ENCODE measurements at places on chromosomes 11 and 22.

DNA sequence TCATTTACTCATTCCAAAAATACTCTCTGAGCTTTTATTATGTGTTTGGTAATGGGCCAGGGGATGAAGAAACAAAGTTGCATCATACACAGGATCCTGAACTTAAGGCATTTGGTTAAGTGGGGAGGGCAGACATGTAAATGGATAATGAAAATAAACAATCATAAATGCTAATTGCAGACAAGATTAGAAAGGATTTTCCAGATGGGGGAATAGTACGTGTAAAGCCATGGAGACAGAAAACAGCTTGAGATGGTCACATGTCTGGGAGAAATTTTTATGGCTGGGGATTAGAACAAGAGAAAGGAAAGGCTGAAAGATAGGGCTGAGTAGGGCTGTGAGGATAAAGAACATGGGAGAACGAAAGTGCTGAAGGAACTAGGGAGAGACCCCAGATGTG lies 534.3 kb upstream of the LARGE1 start:
- DNase-seq, result no peak

DNA sequence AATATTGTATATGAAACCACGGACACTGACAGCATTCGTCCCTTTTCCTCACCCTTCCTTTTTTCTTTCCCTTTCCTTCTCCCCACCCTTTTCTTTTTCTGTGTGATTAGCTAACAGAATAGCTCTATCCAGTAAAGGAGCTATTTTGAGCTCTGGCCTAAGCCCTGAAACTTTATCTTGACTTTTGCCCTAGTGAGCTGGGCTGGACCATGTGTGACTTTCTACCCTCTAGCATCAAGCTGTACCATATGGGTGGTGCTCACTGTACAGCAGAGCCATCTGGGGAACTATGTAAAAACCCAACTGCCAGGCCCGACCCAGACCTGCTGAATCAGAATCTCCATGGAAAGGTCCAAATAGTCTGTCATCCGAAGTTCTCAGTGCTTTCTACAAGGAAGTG lies 21.9 kb upstream of the PANX1 start:
- DNase-seq, result no peak

DNA sequence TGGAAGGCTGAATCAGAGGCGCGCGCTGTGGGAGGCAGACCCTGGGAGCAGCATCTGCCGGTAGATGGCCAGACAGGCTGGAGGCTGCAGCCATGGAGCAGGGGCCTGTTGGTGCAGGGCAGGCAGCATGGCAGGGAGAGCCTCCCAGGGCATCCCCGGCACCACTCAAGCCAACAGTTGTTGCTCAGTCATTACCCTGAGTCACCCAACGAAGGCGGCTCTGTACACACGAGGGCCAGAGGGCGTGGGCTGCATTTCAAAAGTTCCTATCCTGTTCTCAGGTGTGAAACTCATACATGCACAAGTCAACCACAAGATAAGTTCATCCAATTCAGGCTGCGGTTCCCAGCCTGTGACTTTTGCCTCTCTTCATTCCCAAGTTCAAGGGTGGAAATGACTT lies 2.6 kb downstream of the ANO1 start:
- peak; percentile 95 for DNase-seq

- DNase-seq, result no peak
These were observed 440.8 kb upstream of the LUZP2 start for GRCh38 chr11:24056051-24056450.

DNA sequence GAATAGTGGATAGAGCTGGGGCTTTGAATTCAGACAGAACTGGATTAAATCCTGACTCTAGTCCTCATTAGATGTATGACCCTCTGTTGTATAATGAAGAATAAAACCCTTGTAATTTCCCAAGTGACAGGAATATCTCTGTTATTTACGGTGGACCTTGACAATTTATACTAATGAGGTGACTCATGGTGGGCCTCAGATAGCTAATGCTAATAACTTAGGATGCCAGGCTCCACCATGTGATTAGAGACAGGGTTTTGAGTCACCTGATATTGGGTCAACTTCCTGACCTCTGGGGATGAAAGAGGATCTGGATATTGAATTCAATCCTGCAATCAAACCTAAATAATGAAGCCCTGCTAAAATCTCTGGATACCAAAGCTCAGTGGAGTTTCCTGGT lies 33.6 kb downstream of the OSBP start:
- no peak for DNase-seq

- DNase-seq, result no peak
These were observed 2.7 kb downstream of the RNF169 start for GRCh38 chr11:74751303-74751702.

DNA sequence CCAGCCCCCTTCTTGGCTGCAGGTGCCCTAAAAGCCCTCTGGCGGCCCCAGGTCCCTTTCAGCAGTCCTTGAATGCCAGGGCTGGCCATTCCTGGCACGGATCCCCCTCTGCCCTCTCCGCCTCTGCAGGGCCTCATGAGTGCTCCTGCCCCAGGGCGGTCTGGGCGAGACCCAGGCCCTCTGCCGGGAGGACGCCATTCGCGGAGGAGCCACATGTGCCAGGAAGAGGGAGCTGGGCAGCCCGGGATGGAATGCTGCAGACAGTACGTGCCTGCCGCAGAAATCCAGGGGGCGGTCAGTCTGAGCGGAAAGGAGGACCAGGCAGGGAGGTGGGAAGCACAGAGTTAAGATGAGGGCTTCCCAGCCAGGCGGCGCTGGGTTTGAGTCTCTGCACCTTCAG lies 2.8 kb downstream of the CABP7 start:
- DNase-seq, result no peak

DNA sequence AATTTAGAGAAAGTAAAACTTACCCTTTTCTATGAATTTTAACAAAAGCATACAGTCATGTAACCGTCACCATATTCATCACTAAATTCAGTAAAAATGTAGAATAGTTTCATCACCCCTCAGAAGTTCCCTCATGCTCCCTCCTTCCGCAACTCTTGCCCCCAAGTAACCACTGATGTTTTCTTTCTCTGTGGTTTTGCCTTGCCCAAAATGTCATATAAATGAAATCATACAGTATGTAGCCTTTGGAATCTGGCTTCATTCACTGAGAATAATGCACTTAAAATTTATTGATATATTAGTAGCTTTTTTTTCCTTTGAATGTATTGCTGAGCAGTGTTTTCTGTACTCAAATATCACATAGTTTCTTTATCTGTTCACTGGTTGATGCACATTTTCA lies 60.1 kb downstream of the DCUN1D5 start:
- no peak for DNase-seq

DNA sequence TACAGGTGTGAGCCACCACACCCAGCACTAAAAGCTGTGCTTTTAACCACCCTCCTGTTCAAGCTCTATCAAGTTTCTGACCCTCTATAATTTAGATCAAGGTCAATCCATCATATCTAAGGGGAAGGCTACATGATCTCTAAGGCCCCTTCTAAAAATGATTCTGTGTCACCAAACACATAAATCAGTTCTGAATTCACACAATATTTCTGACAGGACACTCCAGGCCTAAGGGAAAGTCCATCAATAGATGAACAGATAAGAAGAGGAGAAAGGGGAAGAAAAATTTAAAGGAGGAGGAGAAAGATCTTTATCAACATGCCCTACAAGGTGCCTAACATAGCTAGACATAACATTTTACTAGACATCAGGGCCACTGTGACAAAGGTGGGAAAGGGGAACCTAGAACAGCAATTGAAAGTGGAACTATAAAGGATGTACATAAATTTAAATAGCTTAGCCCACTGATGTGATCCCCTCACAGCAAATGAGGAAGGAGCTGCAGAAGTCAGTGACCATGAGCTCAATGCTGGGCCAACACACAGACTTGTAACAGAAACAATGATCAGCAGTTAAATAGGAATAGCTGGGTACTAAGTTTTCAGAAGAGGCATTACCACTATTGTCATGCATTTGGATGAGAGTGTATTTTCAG lies 4.7 kb downstream of the PRCP start:
- DNase-seq, result no peak

- DNase-seq, result no peak
These were observed 814 bp upstream of the NARS2 start for GRCh38 chr11:78575478-78575877.

DNA sequence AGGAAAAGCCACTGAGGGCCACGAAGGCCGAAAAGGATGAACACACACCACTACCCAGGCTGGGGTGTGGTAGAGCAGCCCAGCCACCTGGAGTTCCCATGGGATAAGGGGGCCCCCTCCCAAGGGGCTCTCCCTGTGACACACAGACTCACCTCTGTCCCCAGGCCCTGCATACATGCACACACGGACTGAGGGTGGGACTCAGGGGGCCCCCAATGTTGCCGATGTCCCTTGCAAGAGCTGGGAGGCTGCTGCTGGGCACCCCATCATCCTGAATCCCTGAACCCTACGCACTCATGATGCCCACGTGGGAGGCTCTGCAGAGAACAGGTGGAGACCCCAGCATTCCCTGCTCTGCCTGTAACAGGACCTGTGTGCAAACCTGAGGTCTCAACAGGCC lies 14.5 kb downstream of the SHANK2 start:
- no peak for DNase-seq

DNA sequence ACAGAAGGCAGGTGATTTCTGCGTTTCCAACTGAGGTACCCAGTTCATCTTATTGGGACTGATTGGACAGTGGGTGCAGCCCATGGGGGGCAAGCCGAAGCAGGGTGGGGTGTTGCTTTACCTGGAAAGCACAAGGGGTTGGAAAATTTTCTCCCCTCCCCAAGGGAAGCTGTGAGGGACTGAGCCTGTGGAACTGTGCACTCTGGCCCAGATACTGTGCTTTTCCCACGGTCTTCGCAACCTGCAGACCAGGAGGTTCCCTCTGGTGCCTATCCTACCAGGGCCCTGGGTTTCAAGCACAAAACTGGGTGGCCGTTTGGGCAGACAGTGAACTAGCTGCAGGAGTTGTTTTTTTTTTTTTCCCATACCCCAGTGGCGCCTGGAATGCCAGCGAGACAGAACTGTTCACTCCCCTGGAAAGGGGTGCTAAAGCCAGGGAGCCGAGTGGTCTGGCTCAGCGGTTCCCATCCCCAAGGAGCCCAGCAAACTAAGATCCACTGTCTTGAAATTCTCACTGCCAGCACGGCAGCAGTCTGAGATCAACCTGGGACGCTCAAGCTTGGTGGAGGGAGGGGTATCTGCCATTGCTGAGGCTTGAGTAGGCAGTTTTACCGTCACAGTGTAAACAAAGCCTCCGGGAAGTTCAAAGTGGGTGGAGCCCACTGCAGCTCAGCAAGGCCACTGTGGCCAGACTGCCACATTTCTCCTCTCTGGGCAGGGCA lies 97.2 kb downstream of the JRKL start:
- DNase-seq, result peak; percentile 19

- no peak for DNase-seq
These were observed 10.0 kb upstream of the PATL1 start for GRCh38 chr11:59678813-59679165.

DNA sequence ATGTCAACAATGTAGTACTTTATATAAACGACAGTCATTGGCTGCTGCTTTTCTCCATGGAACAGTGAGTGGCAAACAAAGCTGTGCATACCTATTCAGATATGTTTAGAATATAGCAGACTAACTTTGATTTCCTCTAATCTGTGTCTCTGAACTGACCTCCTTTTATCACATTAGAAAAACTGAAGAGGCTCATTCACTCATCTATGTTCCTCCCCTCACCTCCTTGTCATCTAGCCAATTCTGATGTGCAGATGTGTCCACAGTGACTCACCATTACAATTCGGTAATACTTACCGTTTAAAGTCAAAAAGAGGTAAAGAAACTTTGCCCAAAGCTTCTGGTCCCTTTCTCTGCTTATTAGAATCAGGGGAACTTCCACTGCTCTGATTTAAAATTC lies 51.5 kb upstream of the RPS13 start:
- DNase-seq, result peak; percentile 21

DNA sequence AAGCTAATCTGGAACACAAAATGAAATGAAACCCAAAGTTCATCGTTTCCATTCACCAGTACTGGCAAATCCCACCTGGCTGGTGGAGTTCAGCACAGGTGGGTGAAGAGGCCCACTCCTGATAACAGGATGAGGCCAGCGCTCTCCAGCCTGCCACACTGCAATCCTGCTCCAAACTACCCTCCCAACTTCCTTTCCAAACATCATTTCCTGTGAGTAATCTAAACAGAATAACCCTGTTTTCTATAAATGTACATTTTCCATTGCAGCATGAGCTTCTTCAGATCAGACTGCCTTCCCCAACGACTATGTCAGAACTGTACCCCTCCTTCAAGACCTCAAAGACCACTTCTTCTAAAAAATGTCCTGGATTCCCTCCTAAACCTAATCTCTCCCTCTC lies 15.9 kb upstream of the NFRKB start:
- DNase-seq, result no peak

GRCh38 chr11:9568854-9569587 lies 4.4 kb upstream of the WEE1 start:
- peak; percentile 99 for DNase-seq

DNA sequence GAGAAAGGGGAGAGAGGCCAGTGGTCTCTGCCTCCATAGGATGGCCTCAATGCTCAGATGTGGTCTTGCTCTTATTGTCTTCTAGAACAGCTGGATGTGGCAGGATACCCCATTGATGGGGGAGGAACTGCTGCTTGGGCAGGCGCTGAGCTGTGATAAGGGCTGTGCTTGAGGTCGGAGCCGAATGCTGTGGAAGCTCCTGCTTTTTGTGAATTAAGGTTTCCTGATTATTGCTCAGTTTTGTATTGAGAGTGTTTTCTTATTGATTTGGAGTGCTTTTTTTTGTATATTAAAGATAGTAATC lies 57.2 kb downstream of the CABIN1 start:
- DNase-seq, result no peak

- DNase-seq, result no peak
These were observed 131.3 kb downstream of the KCNC1 start for GRCh38 chr11:17865765-17866428.

DNA sequence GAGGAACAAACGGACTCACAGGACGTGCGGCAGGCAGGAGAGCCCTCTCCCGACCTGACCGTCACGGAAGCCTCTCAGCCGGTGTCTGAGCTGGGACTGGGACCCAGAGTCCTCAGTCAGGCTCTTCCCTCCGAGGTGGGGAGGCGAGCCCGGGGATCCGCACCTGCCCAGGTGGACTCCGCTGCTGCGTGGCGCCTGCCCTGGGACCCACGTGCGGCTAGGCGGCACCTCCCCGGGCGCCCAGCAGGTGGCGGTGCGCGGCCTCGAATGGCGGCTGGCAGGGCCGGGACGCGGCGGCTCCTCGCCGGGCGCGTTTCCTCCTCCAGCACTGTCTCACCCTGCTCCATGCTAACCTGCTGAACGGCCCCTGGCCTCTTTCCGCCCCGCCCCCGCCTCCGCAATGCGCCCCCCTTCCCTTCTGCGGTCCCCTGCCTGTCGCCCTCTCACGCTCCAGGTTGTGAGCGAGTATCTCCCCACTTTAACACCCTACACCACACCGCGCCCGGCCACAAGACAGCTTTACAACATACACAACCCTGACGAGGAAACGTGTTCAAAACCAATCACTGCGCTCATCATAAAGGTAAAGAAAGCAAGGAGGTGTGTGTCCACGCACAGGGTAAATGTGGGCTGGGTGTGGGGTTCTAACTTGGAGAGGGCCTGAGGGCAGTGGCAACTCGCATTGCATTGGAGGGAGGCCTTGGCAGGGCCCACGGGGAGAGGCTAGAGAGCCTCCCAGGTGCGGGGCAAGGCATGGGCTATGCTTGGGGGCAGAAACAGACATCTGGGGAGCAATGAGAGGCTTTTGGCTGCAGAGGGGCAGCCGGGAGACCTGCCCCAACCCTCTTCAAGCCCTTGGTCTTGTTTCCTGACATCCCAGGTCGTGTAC lies 25.9 kb upstream of the ATXN10 start:
- DNase-seq, result peak; percentile 31

GRCh38 chr22:46401370-46401769 lies 65.9 kb downstream of the TRMU start:
- DNase-seq, result no peak

GRCh38 chr11:125603207-125603606 lies 10.6 kb downstream of the STT3A start:
- no peak for DNase-seq

GRCh38 chr11:104046331-104046730 lies 9.9 kb downstream of the DDI1 start:
- no peak for DNase-seq
